ENCODE measurements at places on chromosomes 1 and 21.

- DNase-seq: peak; percentile 41
Measured at GRCh38 chr1:153775458-153776327, 486 bp downstream of the SLC27A3 start.

DNA sequence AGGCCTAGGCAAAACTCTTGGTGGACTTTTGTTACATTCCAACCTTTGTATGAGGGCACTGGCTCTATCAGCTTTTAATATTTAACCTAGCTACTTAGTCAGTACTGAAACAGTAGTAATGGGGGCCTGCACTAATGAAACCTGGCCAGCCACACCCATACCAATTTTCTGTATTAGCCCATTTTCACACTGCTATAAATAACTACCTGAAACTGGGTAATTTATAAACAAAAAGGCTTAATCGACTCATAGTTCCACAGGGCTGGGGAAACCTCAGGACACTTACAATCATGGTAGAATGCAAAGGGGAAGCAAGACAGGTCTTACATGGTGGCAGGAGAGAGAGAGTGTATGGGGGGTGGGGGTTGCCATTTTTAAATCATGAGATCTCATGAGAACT, 245.7 kb upstream of the RGS18 start:
- no peak for DNase-seq

DNA sequence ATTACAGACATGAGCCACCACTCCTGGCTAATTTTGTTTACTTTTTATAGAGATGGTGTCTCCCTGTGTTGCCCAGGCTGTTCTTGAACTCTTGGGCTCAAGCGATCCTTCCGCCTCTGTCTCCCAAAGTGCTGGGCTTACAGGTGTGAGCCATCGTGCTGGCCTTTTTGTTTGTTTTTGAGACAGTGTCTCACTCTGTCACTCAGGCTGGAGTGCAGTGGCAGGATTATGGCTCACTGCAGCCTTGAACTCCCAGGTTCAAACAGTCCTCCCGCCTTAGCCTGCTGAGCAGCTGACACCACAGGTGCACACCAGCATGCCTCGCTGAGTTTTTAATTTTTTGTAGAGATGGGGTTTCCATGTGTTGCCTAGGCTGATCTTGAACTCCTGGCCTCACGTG, 49.1 kb downstream of the ADARB1 start:
- no peak for DNase-seq

- DNase-seq: peak; percentile 54
Measured at GRCh38 chr1:59029411-59030167, 245.7 kb upstream of the JUN start.

- no peak for DNase-seq
Measured at GRCh38 chr1:67732750-67733151, 47.8 kb downstream of the GADD45A start.

DNA sequence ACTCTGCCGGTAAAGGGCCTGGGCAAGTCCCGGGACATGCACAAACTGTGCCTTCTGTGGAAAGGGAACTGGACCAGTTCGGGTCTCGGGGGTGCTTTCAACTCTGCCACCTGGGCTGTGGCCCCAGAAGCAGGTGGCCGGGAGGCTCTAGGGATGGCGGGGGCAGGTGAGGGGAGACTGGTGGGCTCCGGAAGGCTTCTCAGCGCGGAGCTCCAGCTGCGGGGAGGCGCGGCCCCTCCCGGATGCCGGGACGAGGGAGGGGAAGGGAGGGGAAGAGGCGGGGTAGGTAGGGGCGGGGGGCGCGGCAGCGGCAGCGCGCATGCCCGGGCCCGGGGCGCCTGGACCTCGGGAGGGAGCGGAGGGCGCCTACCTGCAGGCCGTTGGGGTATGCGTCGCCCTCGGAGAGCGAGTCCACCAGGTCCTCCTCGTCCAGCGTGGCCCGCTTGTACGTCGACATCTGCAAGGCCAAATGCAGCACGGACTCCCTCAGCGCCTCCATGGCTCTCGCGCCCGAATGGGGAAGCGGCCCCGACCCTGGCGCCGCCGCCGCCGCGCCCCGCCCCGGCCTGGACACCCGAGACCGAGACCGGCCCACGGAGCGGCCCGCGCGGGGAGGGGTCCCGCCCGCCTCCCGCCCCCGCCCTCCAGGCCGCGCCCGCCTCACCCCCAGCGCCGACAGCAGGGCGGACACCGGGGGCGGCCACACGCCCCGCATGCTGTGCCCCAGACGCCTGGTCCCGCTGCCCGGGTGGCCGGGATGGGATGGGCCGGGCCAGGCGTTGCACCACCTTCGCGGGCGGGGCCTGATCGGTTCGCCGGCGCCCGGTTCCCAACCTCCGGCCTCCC, at the start of gene ECE1:
Gene ECE1 (minus strand): TSS at position 764 of the 846 bp plus-strand sequence. CDS start 49 bp downstream, at position 715.
- DNase-seq: no peak

GRCh38 chr1:76587212-76587611, 280.1 kb upstream of the ST6GALNAC5 start:
- no peak for DNase-seq

Measured in fibroblast of upper back skin (primary cell).